Suppressor macrophage (primary cell): ENCODE measurements at places on chromosomes 16 and 17.

DNA sequence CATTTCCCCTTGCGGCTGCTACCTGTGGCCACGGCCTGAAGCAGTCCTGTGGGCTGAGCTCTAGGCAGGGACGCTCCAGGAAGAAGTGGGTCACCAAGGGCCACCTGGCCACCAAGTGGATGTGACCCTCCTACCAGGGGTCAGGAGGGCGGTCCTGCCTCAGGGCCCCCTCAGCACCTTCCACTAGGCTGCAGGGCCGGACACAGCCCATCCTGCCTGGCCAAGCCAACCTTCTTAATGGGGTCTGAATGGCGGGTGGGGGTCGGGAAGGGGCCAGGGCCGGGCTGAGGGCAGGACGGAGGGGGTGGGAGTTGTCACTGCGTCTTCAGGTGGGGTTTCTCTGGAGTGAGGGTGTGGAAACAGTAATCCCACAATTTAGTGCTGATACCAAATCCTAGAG is 13.2 kb upstream of the MLKL start:
- DNase-seq = no peak

DNA sequence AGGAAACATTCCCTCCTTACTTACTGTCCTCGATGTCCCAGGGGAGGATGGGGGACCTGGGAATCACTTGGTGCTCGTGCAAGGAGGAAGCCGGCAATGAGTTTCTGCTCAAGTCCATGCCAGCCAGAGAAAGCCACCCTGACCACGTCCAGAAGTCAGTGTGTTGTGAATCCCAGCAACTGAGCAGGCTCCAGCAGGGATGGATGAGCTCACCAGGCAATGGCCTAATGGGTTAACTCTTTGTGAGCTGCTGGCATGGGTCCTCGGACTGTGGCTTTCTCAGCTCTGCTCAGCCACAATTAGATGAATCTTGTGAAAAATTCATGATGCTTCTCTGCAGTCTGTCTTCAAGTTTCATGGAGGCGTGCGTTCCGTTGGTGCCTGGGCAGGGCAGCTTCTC is at the start of gene PIRT:
PIRT (minus strand) TSS at position 167 of the 400 bp plus-strand sequence. CDS start 12,442 bp downstream, outside the sequence.
- no peak for DNase-seq

GRCh38 chr16:807347-808084 is 7.0 kb upstream of the GNG13 start:
- peak; percentile 96 for DNase-seq

GRCh38 chr17:83195330-83196023 is 116.1 kb downstream of the METRNL start:
- no peak for DNase-seq

DNA sequence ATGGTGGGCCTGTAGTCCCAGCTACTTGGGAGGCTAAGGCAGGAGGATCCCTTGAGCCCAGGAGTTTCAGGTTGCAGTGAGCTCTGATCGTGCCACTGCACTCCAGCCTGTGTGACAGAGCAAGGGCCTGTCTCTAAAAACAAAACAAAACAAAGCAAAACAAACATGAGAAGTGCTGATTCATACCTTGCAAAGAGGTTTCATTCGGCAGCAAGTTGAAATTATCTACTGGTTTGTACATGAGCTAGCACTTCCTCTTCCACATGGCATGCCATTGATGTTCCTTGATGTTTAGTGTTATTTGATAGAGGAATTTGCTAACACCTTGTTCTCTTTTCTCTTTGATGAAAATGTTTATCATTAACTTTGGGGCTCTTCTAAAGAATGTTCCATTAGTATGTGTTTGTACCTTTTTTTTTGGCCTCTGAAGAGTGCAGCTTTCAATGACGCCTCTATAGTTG is 50.6 kb downstream of the SPECC1 start:
- peak; percentile 57 for DNase-seq

DNA sequence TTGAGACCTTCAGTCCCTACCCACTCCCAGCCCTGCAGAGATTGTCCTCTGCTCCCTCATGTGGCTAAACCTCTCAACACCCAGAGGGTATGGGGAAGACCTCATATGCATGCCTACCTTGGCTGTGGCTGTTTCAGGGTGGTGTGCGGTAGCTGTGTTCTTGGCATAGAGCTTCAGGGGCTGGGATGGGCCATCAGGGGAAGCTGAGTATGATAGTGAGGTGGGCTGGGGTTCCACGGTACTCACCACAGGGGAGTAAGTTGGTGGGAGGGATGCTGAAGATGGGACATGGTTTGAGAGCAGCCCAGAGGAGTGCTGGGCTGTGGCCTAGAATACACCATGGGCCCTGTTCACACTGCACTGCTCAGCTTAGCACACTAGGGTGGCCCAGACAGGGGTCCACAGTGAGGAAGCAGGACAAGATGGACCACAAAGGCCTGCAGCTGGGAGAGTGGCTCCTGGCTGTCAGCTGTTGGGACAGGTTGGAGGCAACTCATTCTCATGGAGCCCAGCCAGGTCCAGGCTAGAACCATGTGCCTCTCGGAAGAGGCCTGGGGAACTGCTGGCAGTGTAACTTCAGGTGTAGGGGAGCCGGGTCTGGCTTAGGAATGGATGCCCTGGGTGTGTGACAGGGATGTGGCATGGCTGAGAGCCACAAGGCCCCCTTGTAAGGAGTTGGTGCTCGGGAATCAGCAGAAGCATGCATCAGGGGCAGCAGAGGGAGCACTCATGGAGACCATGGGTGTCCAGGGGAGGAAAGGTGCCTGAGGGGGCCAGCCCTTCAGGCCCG is 3.1 kb downstream of the MFAP4 start:
- no peak for DNase-seq

GRCh38 chr16:46839986-46840443 is 9.0 kb upstream of the C16orf87 start:
- DNase-seq = no peak

- DNase-seq = peak; percentile 34
Measured at GRCh38 chr17:83203472-83204221, 124.2 kb downstream of the METRNL start.

DNA sequence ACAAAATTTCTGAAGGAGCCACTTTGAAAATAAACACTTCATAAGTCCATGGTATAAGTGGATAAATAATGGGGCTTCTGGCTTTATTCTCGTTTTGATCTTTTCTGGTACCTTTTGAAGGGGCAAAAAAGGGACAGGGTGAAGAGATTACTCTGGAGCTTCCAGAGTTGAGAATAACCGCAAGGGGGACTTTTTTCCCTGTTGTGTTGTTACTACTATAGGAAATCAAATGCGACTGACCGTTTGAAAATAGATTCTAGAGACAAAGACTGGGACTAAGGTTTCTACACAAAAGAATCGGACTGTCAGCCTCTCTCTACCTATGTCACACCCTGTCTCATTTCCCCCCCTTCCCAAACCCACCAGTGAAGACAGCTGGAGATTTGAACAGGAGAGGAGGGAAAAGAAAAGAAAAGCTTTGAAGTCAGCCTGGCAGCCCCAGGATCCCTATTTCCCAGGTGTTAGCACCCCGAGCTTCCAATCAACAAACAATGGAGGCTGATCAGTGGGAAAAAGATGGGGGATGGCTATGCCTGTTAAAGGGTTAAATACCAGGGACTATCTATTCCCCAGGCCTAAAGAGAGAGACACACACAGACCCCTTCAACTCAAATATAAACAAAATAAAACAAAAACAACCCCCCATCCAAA is 8.4 kb downstream of the HOXB4 start:
- no peak for DNase-seq

- DNase-seq = peak; percentile 76
Measured at GRCh38 chr16:30142672-30143346, 19.8 kb upstream of the MAPK3 start.

- DNase-seq = no peak
Measured at GRCh38 chr16:86865851-86866662, 287.7 kb downstream of the FOXL1 start.

- DNase-seq = no peak
Measured at GRCh38 chr16:23409522-23409921, 43.5 kb downstream of the COG7 start.

GRCh38 chr17:76843703-76844484 is 24.3 kb upstream of the MGAT5B start:
- no peak for DNase-seq

DNA sequence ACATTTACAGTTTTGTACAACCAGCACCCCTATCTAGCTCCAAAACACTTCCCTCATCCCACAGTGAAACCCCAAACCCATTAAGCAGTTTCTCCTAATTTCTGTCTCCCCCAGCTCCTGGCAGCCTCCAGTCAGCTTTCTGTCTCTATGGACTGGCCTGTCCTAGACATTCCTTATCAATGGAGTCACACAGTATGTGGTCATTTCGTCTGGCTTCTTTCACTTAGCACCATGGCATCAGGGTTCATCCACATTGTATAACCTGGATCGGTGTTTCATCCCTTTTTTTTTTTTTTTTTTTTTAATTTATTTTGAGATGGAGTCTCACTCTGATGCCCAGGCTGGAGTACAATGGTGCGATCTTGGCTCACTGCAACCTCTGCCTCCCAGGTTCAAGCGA is 68.5 kb downstream of the ZDHHC7 start:
- no peak for DNase-seq

DNA sequence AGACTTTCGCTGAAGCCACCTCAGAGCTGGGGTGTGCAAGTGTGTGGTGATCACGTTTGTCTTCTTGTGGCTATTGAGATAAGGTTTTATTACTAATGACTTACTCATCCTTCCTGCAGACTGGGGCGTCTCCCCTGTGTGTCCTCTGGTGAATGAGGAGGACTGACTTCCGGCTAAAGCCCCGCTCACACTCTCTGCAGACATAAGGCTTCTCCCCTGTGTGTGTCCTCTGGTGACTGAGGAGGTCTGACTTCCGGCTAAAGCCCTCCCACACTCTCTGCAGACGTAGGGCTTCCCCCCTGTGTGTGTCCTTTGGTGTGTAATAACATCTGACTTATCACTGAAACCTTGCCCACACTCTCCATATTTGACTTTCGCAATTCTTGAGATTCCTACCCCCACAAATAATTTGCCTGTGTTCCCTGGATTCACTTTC is 19.4 kb downstream of the PRDM7 start:
- peak; percentile 60 for DNase-seq

DNA sequence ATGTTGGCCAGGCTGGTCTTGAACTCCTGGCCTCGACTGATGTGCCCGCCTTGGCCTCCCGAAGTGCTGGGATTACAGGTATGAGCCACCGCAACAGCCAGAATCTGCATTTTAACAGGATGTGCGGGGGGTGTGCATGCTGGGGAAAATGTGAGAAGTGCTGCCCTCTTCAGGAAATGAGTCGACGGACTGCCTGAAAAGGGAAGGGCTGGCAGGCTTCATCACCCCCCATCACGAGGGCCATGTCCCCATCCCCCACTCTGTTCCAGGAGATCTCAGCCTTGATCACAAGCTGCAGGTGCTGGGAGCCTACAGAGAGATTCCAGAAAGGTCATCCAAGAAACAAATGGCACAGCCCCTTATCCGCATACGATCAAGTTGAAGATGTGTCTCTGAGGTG is 195.3 kb upstream of the RPL38 start:
- DNase-seq = peak; percentile 58

GRCh38 chr16:87080571-87081167 is 236.5 kb downstream of the C16orf95 start:
- no peak for DNase-seq

DNA sequence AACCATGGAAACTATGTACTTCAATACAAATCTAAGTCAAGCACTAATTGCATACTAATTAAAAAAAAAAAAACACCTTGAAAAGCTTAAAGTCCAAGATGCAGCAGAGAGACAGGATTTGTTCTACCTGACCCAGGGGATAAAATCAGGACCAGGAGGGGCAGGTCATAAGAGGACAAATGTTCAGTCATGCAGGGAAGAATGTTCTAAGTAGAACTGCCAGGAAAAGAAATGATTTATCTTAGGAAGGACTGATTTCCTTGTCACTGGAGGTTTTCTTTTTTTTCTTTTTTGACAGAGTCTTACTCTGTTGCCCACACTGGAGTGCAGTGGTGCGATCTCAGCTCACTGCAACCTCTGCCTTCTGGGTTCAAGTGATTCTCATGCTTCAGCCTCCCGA is 9.1 kb upstream of the GHDC start:
- DNase-seq = no peak
